ENCODE measurements at places on chromosomes 16 and 17. TPM values are rescaled to one million over a fixed set of nuclear protein-coding genes. Genes with fewer than 3 reads are reported as not detected.

DNA sequence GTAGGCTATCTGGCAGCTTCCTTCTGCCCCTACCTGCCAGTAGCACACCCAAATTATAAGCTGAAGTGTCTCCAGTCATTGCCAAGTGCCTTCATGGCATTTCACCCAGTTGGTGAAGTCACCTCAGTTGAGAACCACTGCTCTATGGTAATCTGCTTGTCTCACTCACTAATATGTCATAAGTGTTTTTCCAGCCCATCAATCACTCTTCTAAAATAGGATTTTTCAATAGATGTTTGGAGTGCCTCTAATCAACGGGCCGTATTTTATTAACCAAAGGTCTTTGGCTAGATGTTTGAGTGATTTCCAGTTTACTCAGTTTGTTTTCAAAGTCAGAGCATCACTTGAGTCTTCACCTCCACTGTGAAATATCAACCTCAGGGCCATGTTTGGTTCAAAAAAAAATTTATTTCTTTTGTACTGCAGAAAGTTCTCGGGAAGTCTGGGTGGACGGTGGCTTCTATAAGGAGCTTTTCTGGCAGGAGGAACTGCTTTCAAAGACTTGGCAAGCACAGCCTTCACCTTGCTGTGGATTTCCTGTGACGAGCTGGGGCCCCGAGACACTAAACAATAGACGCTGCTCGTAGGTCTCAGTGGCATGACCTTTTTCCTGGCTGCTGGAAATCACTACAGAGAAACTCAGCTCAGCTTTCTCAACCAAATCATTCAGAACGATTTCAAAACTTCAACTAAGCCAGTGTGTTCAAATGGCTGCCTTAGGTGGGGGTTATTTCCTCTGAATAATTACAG, 95.2 kb upstream of the FOXF1 start:
- no peak for DNase-seq

- no peak for DNase-seq
Measured at GRCh38 chr17:14557480-14557879, 256.6 kb downstream of the HS3ST3B1 start.

GRCh38 chr17:55341432-55341831, 76.7 kb downstream of the HLF start:
- no peak for DNase-seq

Gene PIK3R6
- total RNA-seq: 6.2 TPM

DNA sequence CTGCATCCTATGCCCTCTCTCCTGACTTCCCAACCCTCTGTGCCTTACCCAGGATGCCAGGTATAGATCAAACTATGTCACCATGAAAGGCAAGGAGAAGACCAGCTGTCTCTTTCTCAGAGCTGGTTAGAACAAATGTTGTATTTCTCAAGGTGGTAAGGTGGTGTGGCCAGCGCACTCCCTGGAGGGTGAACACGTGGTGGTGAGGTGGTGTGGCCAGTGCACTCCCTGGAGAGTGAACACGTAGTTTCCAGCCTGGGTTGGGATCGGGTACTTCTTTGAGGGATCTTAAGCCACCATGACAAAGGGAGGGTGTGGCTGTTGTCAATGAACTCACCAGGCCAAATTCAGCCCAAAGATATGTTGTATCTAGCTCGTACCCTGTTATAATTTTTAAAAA, 26.8 kb downstream of the KATNIP start:
- no peak for DNase-seq

Gene ANKS4B
- total RNA-seq: not detected

GRCh38 chr17:81891303-81891552, 158 bp downstream of the ALYREF start:
- no peak for DNase-seq

Gene TEX19
- 0.10 TPM for total RNA-seq

Measured in activated CD4-positive, alpha-beta T cell treated with anti-CD3 and anti-CD28 coated beads, Interleukin-2, amount 10 ng/mL, durations not matched to agents 7 days and 5 days (primary cell).